ENCODE measurements at places on chromosomes 2 and 18.

DNA sequence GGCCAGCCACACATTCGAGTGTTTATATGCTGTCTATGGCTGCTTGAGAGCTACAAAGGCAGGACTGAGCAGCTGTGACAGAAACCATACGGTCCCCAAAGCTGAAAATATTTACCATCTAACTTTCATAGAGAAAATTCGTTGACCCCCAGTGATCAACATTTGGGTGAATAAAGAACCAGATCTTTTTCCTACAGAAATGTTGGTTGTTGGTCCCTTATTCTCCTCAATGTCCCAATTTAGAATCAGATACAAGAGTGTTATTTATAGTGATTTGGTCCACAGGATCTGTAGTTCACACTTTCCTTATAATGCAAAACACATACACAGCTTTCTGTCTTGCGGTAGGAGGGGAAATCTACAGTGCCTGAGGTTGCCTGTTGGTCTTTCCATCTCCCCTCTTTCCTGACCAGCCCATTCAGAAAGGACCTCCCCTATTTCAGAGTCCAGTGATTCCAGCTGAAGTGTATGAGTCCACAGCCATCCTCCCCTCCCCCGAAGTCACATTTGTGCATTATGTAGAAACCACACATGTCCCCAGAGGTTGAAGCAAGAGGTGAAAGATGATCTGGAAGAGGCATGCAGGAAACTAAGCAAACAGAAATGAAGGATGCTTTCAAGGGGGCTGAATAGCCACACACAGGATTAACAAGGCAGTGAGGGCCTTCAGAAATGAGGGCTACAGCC, 61.9 kb downstream of the SPRED2 start:
- peak; percentile 75 for DNase-seq

DNA sequence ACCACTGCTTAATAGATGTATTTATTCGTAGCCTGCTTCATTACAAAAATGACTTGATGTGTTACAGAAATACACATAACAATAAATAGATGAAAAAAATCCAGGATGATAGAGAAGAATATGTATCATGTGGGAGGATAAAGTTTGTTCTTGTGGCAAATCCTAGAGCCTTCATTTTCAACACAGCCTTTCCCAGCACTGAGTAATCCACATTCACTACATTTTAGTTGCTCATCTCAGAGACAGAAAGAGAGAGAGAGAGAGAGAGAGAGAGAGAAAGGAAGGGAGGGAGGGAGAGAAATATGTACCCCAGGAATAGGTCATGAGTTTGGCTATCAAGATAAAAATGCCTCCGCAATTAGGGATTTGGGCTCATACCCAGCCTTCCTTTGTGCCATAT, 144.3 kb downstream of the RBMS1 start:
- no peak for DNase-seq

GRCh38 chr2:231187736-231188505, 10.5 kb upstream of the ARMC9 start:
- peak; percentile 89 for DNase-seq

DNA sequence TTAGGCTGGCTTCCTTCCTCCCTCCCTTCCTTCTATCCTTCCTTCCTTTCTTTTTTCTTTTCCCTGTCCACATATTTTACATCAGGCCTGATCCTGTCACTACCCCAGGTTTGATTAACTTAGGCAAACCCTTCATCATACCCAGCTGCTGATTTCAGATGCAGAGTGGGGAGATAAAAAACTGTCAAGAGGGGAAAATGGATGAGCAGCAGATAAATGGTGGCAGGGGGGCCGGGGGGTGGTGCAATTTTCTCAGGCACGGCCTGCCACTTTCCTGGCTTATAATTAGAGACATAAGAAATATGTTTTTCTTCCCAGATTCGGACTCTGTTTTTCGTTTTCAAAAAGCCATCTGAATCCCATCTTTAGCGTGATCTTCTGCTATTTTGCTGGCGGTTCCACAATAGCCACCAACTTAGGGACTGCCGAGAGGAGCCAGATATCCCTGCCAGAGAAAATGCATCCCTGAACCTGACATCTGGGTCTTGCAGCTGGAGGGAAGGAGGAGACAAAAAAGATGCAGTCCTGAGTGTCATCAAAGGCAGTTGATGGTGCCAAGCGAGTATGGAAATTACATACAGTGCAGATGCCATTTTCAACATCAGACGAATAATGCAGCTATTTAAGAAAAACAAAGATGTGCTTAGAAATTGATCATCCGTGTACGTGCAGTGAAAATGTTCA, 49.9 kb downstream of the CXCR4 start:
- DNase-seq: no peak

DNA sequence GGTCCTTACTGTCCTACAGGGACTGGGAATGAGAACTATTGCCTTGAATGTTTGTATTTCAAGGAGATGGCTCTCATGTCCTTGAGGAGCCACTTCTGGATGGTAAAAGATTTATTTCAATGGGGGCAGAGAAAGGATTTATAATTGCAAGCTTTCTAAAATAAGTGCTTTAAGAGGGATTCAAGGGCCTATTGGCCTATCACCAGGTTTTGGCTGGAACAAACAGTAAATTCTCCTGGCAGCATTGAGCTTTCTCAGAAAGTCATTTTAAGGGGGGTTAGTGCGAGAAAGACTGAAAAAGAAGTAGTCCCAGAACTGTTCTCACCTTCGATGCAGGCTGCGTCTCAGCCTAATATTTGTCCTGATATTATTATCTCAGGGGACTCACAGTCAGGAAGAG, 29.8 kb downstream of the DPP10 start:
- DNase-seq: no peak

GRCh38 chr2:54589340-54590215, 133.5 kb downstream of the SPTBN1 start:
- DNase-seq: peak; percentile 46

GRCh38 chr2:44186810-44187209, 18.1 kb downstream of the PPM1B start:
- peak; percentile 33 for DNase-seq

- peak; percentile 87 for DNase-seq
Observed at GRCh38 chr2:17646081-17646554, 105.6 kb downstream of the VSNL1 start.

DNA sequence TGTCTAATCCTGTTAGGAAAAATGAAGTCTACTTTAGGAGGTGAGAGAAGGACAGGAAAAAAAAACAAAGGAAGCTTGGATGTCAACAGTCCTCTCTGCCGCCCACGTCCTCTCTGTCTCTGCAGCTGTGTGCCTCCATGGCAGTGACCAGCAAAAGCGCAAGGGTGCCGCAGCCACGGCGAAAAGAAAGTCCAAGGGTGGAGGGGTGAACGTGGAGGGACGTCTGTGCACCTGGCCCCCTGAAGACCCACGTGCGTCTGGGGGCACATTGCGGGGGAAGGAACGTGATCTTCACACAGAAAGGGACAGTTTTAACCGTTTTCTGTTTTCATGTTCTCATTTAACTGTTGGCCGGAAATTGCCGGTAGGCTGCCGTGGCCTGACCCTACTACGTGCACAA, 152.7 kb downstream of the MBP start:
- no peak for DNase-seq

DNA sequence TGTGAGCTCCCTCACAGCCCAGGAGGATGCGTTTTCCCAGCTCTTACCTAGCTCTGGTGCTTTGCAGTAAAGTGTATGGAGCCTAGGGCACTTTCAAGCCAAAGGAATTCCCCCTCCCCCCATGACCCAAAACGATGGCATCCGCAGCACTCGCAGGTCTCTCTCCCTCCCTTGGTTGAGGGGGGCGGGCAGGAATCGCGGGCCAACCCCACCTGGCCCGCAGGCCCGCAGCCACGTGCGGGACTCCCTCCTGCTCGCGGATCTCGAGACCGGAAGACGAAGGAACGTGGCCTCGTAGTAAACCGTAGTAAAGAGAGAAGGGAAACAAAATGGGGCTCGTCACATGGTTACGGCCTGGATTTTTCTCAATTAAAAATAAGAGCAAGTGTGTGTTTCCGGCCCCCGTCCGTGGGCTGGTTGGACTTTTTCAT, 8.5 kb downstream of the IRS1 start:
- DNase-seq: peak; percentile 72
